ENCODE measurements at places on chromosomes 4 and X.

DNA sequence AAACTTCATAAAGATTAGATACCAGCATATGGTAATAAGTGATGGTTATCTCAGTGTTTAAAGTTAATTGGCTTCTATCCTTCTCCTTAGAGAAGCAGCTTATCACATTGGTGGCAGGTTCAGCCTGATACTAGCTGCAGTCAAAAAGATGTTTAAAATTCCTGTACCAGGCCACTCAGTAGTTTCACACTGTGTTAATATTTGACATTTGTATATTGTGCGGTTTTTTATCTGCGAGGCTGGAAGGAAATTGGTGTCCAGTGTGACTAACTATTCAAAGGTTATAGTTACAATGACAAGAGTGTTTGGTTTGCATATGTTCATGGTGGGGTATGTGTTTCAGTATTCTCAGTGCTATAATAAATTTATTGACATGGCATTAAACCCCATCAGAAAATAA, 27.5 kb upstream of the TBC1D8B start:
- DNase-seq: no peak
- no peaks in the 10 kb centered on the region for H3K4me1 ChIP-seq
- no peak overlapping the region for H3K4me3 ChIP-seq
- H3K27me3 ChIP-seq: no peaks in the 10 kb centered on the region

DNA sequence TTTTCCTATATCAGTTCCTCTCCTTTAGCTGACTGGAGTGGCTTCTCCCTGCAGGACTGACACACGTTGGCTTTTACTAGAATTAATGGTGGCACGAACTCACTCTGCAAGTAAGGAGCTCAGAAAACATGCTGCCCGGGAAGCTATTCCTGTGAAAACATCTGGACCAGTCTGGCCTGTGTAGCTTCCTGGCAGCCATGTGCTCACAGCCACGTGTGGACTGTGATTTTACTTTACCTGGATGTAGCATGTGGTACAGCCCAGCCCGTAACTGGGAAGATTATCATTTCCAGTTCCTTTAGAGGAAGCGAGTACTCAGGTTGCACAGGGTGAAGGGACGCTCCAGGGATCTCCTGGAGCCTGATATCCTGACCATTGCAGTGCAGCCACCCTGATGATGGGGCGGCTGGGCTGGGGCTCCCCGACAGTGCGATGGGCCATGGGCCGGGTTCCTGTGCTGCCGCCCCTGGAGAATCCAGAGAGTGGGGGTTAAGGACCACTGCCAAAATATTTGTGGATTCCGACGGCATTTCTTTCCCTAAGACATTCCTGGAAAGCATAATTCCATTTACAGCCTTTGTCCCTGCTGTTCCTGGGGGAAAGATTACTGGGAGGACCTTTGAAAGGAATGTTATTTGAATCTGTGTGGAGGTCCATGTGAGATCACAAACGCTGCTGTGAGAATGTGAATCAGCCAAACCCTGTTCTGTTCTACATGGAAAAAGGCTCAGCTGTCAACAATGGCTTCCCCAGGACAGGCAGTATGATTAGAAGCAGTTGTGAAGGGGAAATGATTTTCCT, 35.0 kb downstream of the PROM1 start:
- DNase-seq: no peak
- H3K4me1 ChIP-seq: peaks cover 20% of the 10 kb centered on the region
- H3K4me3 ChIP-seq: no peak overlapping the region
- no peak overlapping the region for H3K27ac ChIP-seq

- no peaks in the 10 kb centered on the region for H3K36me3 ChIP-seq
- no peaks in the 10 kb centered on the region for H3K27me3 ChIP-seq
- DNase-seq: no peak
- H3K27ac ChIP-seq: peak overlapping the region; percentile 4
- no peak overlapping the region for H3K4me3 ChIP-seq
Observed at GRCh38 chr4:183635321-183635720, 23.7 kb downstream of the RWDD4 start.

GRCh38 chr4:99536271-99536670, 25.4 kb downstream of the C4orf17 start:
- H3K4me1 ChIP-seq: peaks cover 25% of the 10 kb centered on the region
- H3K4me3 ChIP-seq: no peak overlapping the region
- H3K36me3 ChIP-seq: no peaks in the 10 kb centered on the region
- no peaks in the 10 kb centered on the region for H3K27me3 ChIP-seq

- H3K27me3 ChIP-seq: no peaks in the 10 kb centered on the region
- no peak overlapping the region for H3K4me3 ChIP-seq
- no peak for DNase-seq
- H3K4me1 ChIP-seq: peaks cover 13% of the 10 kb centered on the region
Observed at GRCh38 chr4:71614621-71615020, 169.3 kb downstream of the GC start.

Measured in progenitor cell of endocrine pancreas (in vitro differentiated cells).